ENCODE measurements at places on chromosomes 13 and 19.

DNA sequence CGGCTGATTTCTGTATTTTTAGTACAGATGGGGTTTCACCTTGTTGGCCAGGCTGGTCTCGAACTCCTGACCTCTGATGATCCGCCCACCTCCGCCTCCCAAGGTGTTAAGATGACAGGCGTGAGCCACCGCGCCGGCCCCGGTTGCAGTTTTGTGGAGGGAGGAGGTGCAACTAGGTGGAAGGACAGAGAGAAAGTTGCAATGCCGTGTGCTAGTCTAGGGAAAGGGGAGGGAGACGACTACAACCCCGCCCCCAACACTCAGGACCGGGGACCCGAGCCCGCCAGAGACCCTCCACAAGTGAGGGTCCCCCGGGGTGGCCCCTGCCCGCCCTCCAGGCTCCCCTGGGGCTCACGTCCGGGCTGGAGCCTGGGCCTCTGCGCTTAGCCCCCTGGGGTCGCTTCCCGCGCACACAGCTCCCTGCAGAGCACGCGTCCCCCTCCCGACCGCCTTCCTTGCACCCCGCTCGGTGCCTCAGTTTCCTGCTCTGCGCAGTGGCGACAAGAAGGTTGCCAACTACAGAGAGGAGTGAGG, 1.2 kb upstream of the ARID3A start:
- no peak for DNase-seq

- peak; percentile 63 for DNase-seq
Measured at GRCh38 chr19:5827891-5828660, 11.4 kb downstream of the FUT6 start.

DNA sequence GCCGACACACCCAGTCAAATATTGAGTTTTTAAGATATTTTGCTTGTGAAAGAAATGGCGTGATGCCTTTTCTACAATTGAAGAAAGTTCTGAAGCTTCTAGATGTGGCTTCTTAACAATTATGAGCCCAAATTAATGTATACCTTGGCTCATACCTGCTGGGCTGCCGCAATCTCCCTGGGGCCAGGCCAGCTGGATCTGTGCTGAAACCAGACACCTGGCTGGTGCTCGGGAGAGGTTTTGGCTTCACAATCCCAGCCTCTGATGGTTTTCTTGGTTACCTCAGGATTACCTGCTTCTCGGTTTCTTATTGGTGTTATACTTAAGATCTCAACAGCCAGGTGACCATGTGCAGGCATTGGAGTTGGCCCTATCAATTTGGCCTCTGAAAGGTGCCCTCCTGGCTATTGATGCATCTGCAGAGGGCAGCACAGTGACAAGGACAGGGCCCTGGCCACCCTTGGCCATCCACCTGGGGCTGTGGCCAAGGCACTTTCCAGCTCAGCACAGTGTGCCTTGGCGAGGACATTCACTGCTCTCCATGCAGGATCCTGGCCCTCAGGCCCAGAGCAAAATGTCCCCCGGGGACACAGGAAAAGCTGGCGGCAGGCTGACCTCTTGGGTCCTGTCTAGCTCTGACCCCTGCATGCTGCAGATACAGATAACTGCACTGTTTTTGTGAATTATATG, 305.0 kb downstream of the ZNF536 start:
- no peak for DNase-seq

- no peak for DNase-seq
Measured at GRCh38 chr19:49787746-49788145, 20.9 kb downstream of the AP2A1 start.

GRCh38 chr19:49342291-49342721, 7.1 kb downstream of the CD37 start:
- no peak for DNase-seq

DNA sequence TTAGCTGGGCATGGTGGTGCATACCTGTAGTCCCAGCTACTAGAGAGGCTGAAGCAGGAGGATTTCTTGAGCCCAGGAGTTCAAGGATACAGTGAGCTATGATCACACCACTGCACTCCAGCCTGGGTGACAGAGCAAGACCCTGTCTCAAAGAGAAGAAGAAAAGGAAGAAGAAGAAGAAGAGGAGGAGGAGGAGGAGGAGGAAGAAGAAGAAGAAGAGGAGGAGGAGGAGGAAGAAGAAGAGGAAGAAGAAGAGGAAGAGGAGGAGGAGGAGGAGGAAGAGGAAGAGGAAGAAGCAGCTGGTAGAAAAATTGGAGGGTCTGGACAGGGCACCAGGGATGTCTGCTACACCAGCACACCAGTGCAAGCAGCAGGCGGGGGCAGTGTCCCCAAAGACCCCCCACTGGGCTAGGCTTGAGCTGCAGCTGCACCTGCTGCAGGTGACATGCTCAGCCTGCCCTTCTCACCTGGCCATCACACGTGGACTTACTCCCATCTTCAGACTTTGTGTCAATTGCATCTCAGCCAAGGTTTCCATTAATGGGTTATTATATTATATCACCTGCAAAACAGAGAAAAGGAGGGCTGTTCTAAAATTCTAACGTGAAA, 180.9 kb upstream of the ZNF507 start:
- DNase-seq: no peak

GRCh38 chr13:66992183-66992582, 238.0 kb downstream of the PCDH9 start:
- DNase-seq: no peak

DNA sequence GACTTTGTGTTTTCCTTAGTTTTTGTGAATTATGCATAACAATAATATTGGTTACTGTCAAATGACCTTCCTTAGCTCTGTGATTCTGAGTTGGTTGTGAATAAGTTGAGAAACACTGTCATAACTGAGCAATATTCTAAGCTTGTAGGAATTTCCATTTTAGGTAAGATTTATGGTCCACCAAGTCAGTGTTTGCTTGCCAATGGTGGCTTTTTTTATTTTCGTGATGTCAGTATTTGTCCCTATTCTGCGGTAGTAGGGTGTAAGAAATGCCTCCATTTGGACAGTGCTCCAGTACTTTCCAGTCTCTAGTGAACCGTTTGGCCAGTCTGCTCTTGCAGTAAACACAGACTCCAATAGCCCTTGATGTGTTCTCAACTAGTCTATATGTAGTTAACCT, 94.7 kb downstream of the FRY start:
- no peak for DNase-seq

GRCh38 chr13:98133946-98134345, 8.9 kb upstream of the FARP1 start:
- no peak for DNase-seq

DNA sequence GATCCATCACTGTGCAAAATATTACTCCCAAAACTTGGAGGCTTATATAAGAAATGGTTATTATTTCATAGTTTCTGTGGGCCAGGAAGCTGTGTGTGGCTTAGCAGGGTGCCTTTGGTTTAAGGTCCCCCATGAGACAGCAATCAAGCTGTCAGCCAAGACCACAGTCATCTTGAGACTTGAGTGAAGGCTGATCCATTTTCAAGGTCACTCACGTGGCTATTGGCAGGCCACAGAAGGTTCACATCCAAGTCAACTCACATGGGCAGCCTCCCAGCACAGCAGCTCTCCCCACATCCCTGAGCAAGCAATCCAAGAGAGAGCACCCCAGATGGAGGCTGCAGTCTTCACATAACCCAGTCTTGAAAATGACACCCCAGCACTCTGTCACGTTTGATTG, 537.4 kb downstream of the MYO16 start:
- no peak for DNase-seq

DNA sequence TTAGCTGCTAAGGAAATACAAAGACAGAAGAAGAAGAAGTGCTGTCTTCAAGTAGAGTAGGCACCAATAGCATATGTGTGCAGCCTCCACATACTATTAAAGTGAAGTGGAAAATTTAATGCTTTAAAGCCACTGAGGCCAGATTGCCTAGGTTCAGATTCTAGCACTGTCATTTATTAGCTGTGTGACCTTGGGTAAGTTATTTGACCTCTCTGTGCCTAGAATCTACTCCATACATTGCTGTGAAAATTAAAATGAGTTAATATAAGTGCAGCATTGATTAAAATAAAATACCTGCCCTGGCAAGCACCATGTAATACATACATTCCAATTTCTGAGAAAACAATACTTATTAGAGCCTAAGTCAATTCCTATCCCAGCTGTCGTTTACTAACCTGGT, 110.5 kb downstream of the FRY start:
- DNase-seq: no peak

DNA sequence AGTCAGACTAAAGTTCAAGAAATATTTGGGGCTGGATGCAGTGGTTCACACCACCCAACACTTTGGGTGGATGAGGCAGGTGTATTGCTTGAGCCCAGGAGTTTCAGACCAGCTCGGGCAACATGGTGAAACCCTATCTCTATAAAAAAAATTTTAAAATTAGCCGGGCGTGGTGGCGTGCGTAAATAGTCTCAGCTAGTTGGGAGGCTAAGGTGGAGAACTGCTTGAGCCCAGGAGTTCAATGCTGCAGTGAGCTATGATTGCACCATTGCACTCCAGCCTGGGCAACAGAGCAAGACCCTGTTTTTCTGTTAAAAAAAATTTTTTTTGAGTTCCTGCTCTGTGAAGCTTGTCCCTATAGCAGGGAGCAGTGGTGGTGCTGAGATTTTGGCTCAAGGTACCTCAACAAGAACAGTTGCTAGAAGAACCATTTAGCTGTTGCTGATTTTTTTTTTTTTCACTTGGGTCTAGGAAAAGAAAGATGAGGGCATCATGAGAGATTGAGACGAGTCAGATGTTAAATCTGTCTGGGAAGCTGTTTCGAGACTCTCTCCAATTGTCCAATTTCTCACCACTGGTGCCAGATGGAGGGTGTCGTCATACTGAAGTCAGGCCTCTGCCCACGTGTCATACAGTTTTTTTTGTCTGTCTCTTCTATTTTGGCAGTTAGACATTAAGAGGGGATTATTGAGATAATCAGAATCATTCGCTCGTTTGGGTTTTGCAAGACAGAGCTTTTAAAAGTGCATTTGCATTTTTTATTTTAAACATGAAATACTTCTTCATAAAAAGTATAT, 3.7 kb downstream of the SLC25A42 start:
- no peak for DNase-seq

GRCh38 chr19:19154768-19155494, 15.1 kb downstream of the MEF2B start:
- no peak for DNase-seq

DNA sequence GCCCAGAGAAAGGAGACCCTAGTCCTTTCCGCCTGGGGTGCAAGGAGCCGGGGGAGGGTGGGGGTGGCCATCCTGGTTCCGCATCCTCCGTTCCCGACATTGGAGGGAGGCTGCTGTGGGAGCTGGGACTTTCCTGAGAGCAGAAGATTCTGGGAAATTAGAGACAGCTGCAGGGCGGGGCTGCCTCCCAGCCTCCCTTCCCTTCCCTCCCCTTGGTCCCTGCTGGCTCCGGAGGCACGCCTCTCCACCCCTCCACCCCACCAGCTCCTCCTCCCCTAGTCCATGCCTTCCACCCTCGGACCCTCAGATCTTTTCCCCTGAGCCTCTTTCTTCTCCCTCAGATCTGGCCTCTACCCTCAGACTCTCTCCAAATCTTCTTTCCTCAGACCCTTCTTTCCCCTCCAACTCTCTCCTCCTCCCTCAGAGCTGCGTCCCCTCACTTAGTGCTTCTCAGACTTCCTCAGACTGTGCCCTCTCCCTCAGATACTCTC, 3.1 kb upstream of the BCL3 start:
- no peak for DNase-seq

- DNase-seq: no peak
Measured at GRCh38 chr13:112348642-112349345, 27.4 kb upstream of the SPACA7 start.

- DNase-seq: no peak
Measured at GRCh38 chr19:12937093-12937926, 1.1 kb upstream of the CALR start.

GRCh38 chr13:97011446-97012131, 17.3 kb upstream of the OXGR1 start:
- no peak for DNase-seq

GRCh38 chr13:43238341-43239083, 215.1 kb downstream of the DNAJC15 start:
- no peak for DNase-seq

GRCh38 chr19:31595521-31595920, 246.3 kb upstream of the TSHZ3 start:
- no peak for DNase-seq

- DNase-seq: no peak
Measured at GRCh38 chr13:79987323-79987722, 353.6 kb downstream of the SPRY2 start.

GRCh38 chr19:16153582-16154336, 10.3 kb downstream of the HSH2D start:
- no peak for DNase-seq

GRCh38 chr13:75513271-75513670, 24.4 kb downstream of the COMMD6 start:
- DNase-seq: no peak

- DNase-seq: no peak
Measured at GRCh38 chr13:50911081-50911631, 1.6 kb downstream of the RNASEH2B start.

DNA sequence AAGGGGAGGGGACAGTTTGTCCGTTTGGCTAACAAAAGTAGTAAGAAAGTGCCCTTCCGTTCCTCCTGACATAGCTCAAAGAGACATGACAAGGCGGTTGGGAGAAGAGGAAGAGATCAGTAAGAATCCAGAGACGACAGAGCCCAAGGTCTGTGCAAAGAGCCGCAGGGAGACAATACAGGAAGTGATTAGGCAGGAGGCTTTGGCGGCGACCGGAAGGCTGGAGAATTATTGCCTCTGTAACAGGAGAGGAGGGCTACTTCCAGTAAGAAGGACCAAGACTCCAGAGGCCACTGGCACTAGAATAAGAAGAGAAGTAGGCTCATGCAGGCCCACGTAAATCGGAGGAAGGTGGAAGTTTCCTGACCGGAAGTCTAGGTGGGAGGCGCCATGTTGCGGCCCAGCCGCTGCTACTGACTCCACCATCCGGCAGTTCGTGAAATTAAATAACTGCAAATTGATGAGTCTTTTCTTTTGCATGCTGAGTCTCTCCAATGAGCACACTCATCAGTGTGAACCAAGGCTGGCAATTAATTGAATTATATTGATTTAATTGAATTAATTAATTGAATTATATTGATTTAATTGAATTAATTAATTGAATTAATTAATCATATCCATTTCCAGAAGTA, 9.9 kb downstream of the RFX2 start:
- no peak for DNase-seq

GRCh38 chr19:43305642-43306041, 36.3 kb upstream of the PSG9 start:
- DNase-seq: no peak

GRCh38 chr13:84446972-84447639, 564.8 kb upstream of the SLITRK1 start:
- DNase-seq: no peak

All from SK-N-MC (cell line).